ENCODE measurements at places on chromosomes 2 and 18.

DNA sequence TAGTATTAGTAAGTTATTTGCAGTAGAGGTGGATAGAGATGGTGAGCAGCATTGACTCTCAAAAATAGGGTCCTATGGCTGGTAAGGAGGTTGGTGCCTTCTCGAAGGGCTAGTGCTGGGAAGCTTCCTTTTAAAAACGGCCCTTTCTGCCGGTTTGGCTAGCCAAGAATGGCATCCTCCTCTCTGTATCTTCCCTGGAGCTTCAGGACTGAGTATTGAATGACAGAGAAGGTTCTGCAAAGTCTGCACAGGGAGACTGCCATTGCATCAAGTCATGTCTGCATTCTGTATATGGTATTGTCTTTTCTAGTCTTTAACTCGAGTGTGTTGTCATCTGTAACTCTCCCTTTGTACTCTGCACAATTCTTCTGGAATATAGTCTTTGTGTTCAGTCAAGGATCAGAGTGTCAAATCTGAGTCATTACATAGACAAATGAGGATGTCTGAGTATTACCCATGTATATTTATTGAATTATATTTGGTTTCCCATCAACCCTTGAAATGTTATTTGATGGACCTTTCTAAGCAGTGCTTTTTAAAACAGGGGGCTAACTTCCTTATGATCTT is 1.1 kb downstream of the LDLRAD4 start:
- no peak for DNase-seq

DNA sequence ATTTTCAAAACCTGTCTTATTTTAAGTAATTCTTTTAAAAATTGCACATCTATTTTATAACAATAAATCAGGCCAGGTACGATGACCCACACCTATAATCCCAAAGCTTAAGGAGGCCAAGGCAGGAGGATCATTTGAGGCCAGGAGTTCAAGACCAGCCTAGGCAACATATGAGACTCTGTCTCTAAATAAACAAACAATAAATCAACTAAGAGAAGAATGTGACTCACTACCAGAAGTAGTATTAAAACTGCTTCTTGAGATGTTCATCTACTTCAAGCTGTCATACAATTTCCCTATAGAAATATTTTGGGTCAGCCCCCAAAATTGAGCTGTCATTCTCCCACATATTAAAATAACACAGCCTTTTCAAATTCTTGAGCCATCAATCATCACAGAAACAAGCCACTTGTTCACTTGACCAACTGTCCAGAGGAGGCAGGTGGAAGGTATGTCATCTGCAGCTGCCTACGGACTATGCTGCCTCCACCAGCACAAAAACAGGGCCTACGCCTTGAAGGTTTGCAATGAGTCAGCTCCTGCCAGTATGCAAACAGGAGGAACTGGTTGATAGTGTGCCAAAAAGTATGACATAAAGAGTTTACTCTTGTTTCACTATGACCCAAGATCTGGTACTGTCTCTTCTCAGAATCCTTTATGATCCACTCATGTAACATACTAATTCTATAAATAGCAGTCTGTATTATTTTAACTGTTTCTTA is 33.6 kb downstream of the KIDINS220 start:
- no peak for DNase-seq

- DNase-seq, result no peak
Measured at GRCh38 chr2:63009490-63009889, 41.1 kb upstream of the OTX1 start.

DNA sequence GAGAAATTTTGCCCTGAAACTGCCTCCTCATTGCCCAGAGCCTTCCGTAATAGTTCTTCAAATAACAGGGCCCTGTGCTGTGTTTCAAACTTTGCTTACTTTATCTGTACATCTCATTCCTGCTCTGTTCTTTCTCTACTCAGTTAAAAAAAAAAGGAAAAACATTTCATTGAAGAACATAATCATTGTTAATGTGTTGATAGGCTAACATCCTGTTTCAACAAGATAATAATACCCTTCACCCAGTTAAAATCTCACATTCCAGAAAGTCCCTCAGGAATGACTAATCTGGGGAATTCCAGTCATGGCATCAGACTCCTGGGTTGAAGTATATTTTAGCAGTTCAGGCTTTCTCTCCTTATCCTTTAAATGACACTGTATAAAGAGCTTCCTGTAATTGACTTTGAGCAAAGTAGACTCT is 45.6 kb upstream of the ITGAV start:
- DNase-seq, result no peak

DNA sequence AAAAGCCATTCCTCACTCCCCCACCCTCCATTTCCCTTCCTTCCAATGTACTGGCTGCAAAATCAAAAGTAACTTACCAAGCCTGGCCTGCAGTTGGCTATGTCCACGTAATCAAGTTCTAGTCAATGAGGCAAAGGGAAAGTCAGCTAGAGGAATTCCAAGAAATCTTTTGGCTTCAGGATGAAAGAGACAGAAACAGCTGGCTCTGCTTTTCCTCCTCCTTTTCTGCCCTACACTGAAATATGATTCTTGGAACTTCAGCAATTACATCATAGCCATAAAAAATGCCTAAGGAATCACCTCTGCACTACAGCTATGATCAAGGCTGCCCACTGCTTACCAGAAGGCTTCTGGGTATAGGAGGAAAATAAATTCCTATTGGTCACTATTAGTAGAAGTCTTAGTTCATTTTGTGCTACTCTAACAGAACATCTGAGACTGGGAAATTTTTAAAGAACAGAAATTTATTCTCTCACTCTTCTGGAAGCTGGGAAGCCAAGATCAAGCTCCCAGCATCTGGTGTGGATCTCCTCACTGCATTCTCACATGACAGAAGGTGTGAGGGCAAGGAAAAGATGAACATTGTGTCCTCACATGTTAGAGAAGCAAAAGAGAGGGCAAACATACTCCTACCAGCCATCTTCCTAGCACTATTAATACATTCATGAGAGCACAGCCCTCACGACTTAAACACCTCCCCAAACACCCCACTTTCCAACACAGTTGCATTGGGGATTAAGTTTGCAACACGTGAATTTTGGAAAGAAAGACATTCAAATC is 219.9 kb downstream of the TMX3 start:
- DNase-seq, result no peak

Measured in amygdala (tissue), 56 donors.